ENCODE measurements at places on chromosomes 2 and 18.

DNA sequence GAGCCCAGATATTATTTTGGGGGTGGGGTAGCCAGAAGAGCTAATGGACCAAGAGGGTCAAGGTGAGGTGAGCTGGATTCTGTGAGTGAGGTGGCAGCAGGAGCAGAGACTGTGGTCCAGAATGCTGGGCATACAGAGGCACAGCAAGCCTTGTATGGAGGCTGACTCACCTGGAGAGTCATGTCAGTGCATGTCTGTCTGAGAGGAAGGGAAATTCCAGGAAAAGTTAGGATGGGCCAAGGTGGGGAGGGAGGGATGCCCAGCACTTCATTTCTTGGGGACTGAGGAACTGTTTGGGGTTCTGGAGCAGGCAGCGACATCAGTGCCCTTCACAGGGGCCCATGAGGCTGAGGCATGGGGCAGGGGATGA lies 21.1 kb downstream of the PER2 start:
- DNase-seq: no peak

GRCh38 chr2:239466061-239466754 lies 65.4 kb upstream of the HDAC4 start:
- no peak for DNase-seq

DNA sequence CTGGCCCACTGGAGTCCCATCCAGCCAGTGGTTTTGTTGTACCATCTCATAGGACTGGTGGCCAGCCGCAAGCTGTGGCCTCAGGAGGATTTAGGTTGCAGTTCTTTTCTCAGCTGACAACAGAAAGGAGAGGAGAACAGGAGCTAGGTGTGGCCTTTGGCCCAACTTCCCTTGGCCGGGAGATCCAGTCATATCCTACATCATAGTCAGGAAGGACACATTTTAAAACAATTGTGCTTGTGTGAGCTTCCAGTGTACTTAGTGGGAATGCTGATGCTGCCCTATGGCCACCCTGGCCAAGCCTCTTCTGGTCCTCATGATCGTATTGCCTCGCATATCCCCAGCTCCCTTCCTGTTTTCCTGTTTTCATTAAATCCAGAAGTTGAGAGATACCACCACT lies 98.1 kb downstream of the WDSUB1 start:
- no peak for DNase-seq

DNA sequence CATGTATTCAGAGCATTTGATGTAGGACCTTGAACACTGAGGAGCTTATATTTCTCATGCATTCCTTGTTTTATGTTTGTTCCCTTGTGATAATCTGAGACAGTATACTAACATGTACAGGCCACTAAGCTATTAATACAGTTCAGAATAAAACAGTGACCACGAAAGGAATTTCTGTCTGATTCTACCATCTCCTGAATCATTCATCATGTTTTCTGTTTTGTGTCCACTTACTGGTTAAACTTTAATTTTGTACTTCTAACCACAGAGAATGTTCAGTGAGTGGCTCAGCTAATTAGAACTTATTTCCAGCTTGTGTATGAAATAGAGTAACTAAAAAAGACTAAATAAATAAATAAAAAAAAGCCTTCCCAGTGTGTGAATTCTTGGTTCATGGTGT lies 110.4 kb downstream of the LRP1B start:
- no peak for DNase-seq

GRCh38 chr2:172664766-172665165 lies 70.9 kb upstream of the RAPGEF4 start:
- DNase-seq: no peak

GRCh38 chr18:3889803-3890202 lies 439.8 kb downstream of the TGIF1 start:
- DNase-seq: peak; percentile 88

DNA sequence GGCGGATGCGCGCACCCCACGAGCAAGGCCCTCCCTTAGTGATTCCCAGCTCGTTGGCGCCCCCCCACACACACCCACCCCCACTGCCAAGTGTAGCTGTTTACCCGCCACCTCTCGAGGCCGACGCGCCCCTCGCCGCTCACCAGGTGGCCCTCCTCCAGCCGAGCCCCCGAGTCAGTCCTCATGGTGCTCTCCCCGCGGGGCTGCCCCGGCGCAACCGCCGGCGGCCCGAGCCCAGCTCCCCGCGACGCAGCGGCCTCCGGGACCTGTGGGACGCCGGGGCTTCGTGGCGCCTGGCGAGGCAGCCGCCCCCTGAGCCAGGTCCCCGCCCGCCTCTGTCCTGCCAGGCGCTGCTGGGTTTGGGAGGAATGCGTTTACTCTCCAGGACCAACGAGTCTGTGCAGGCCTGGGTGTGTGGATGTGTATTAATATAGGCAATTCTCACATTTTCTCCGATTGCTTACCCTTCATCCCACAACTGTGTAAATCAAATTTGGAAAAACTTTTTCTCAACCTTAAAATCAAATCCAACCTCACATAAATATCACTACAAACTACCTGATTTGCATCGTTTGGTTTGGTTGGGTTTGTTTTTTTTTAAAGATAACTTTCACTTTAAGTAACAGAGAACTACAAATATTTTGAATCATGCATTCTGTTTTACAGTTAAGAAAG lies at the start of gene TMEM237:
Gene TMEM237, minus strand, starts transcription at position 288 of the 675 bp plus-strand sequence. Its CDS starts 103 bp downstream, at position 185.
- DNase-seq: peak; percentile 39

- no peak for DNase-seq
Observed at GRCh38 chr2:124755386-124755785, 730.3 kb downstream of the CNTNAP5 start.

GRCh38 chr2:198096002-198096401 lies 291.6 kb downstream of the PLCL1 start:
- no peak for DNase-seq

Data from adrenal gland (tissue), 19 donors.